ENCODE measurements at places on chromosomes 16 and 17.

DNA sequence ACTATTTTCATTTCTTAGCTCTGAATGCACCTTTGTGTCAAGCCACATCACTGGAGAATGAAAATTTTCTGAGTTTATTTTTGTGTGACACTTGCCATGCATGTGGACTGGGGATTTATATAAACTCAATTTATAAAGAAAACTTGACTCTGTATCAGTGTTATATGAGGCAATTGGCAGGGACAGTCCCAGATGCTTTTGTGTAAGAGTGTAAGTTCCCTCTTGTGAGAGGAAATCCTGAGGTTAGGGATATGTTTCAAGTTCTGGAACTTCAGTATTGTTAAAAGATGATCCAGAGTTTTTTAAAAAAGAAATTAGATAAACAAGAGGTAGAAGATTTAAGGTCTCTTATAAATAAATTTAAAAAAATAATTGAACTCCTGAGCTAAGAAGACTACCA lies 10.9 kb upstream of the CCL8 start:
- DNase-seq: no peak

GRCh38 chr16:15954814-15955151 lies 5.4 kb downstream of the ABCC1 start:
- DNase-seq: no peak

GRCh38 chr17:37844158-37844976 lies 79.8 kb upstream of the TBC1D3K start:
- peak; percentile 60 for DNase-seq

GRCh38 chr16:75860326-75861053 lies 134.2 kb upstream of the CPHXL start:
- no peak for DNase-seq

- peak; percentile 78 for DNase-seq
Observed at GRCh38 chr17:82424001-82424862, 5.8 kb upstream of the OGFOD3 start.

DNA sequence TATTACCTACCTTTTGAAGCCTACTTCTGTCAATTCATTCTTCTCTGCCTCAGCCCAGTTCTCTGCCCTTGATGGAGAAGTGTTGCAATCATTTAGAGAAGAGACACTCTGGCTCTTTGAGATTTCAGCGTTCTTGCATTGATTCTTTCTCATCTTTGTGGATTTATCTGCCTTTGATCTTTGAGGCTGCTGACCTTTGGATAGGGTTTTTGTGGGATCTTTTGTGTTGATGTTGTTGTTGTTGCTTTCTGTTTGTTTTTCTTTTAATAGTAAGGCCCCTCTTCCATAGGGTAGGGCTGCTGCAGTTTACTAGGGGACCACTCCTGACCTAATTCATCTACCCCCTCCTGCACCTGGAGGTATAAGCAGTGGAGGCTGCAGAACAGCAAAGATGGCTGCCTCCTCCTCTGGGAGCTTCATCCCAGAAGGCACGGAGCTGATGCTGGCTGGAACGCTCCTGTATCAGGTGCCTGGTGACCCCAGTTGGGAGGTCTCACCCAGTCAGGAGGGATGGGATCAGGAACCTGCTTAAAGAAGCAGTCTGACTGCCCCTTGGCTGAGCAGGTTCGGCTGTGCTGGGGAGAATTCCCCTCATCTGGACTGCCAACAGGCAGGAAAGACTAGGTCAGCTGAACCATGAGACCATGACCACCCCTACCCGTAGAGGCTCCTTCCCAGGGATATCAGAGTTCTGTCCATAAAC lies 28.0 kb downstream of the NFATC3 start:
- DNase-seq: no peak

GRCh38 chr17:37711113-37711512 lies 33.7 kb downstream of the HNF1B start:
- no peak for DNase-seq

DNA sequence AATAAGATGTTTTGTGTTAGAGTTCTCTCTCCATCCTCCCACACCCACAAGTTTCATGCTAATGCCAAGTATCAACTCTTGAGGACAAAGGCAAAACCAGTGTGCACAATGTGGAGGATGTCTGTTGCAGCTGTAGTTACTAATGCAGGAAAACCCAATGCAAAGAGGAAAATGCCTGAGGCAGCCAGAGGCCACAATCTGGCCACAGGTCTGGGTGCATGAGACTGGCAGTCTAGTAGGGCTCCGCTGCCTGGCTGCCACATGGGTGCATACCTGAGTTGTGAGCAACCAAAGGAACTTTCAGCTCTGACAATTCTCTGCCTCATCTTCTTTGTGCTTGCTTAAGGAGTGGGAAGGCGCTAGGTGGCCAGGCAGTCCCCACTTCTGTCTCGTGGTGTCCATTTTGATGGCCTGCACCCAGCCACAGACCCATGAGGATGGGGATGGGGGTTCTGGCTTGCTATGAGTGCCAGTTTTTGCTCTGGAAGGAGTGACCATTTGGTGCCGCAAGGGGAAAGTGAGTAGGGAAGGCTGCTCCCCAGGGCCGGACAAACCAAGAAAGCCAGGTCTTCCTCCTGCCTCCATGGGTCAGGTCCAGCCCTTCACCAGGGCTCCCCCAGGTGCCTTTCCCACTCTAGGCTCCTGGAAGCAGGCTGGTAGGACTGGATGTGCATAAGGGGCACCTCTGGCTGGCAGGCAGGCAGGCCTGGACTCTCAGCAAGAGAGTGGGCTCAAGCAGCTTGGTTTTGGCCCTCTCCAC lies 4.2 kb upstream of the GFOD2 start:
- no peak for DNase-seq

DNA sequence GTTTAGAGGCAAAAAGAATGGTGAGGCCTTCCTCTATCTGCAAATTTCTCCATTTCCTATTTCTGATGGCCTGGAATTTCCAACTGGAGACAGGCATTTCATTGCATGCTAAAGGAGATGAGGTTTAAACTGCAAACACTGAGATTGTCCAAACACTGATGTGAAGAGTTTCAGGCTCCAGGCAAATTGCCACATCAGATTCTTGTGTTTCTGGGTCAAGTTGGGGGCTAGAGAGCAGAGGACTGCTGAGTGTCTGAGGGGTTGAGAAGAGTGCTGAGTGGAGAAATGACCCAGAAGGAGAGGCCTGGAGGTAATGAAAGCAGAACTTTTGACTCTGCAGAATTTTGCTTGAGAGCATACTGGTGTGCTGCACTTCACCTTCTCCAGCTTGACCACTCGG lies 216.7 kb upstream of the MPHOSPH6 start:
- no peak for DNase-seq

GRCh38 chr17:9204637-9205329 lies 183.5 kb downstream of the NTN1 start:
- DNase-seq: no peak

GRCh38 chr16:30750876-30751465 lies 2.7 kb downstream of the PHKG2 start:
- DNase-seq: no peak

GRCh38 chr17:16197276-16197675 lies 18.1 kb downstream of the NCOR1 start:
- no peak for DNase-seq

GRCh38 chr16:12781777-12782176 lies 21.9 kb downstream of the CPPED1 start:
- no peak for DNase-seq

Measured in hematopoietic multipotent progenitor cell treated with erythropoietin and hydrocortisone succinate and interleukin-3 and kit ligand, for 8 days (in vitro differentiated cells).